Endothelial cell (in vitro differentiated cells): ENCODE measurements at places on chromosomes 11 and 22. TPM values are rescaled to one million over a fixed set of nuclear protein-coding genes. Genes with fewer than 3 reads are reported as not detected.

The PANX1 gene
- total RNA-seq: 9.9 TPM

The FJX1 gene
- total RNA-seq: 34.3 TPM

The PATE4 gene
- 0.31 TPM for total RNA-seq

The CSNK2A3 gene
- total RNA-seq: 4.3 TPM

The MS4A6E gene
- not detected for total RNA-seq

The MB gene
- total RNA-seq: not detected

The DDTL gene
- 1.4 TPM for total RNA-seq

The DKK3 gene
- total RNA-seq: 8.4 TPM

The ELP4 gene
- 9.5 TPM for total RNA-seq

DNA sequence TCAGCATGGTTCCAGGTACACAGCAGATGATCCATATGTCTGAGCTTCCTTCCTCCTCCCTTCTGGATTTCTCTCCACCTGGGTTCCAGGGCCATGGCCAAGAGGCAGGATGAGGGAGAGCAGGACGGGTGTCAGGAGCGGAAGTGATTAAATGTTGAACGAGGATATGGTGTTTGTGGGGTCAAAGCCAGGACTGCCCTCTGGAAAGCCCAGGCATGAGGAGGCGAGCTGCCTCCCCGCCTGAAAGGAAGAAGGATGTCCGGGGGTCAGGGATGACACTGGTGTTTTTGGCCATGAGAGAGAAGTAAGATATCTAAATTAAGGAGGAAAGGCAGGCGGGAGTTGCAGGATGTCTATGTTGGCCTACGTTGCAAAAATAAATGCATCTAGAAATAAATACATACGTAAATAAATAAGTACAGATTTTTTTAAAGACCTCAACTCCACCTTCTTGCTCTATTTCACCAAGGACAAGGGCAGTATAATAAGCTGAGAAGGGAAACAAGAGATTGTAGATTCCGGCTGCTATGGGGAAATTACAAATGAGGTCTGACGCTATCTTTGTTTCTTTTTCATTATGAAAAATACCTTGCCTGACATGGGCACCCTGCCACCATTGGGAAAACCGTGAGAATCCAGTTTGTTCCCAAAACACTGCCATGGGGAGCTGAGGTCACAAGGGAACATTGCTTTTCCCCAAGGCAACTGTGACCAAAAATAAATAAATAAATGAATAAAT, 27.6 kb upstream of the LIPT2 start:
- H3K36me3 ChIP-seq: no peaks in the 10 kb centered on the region
- H3K27me3 ChIP-seq: peaks cover 4% of the 10 kb centered on the region
- DNase-seq: no peak
- H3K27ac ChIP-seq: no peak overlapping the region
- H3K4me1 ChIP-seq: no peaks in the 10 kb centered on the region
- H3K4me3 ChIP-seq: no peak overlapping the region

DNA sequence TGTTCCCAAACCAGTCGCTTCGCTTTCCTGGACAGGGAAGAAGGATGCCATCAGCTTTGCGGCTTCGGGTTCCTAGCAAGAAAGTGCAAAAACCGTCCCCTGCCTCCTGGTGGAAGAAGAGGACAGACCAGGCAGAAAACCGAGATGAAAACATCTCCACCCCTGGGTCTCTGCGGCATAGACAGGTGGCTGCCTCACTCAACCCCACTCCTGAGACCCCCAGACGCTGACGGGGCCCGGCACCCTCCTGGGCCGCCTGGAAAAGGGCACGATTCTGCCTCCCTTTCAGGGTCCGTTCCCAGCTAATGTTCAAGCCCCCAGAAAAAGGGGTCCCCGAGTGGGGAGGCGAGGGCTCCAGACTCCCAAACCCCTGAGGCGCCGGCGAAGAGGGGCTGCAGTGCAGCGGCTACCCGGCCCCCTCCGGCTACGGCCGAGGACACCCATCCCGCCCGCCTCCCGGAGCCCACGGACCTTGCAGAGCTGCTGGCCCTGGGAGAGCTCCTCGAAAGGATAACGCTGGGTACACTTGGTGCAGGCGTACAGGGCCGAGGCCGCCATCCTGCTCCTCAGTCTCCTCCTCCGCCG, 569 bp downstream of the FAM76B start:
- peaks cover 18% of the 10 kb centered on the region for H3K27me3 ChIP-seq
- DNase-seq: peak; percentile 59
- peak overlapping the region; percentile 92 for H3K4me3 ChIP-seq
- peaks cover 4% of the 10 kb centered on the region for H3K36me3 ChIP-seq
- H3K4me1 ChIP-seq: peaks cover 18% of the 10 kb centered on the region

- peak overlapping the region; percentile 59 for H3K4me3 ChIP-seq
- peaks cover 26% of the 10 kb centered on the region for H3K36me3 ChIP-seq
- H3K27ac ChIP-seq: peak overlapping the region; percentile 91
- H3K27me3 ChIP-seq: peaks cover 19% of the 10 kb centered on the region
- no peak for DNase-seq
Measured at GRCh38 chr11:75565916-75566762, 4.1 kb downstream of the SERPINH1 start.

- DNase-seq: no peak
- no peak overlapping the region for H3K27ac ChIP-seq
- peaks cover 6% of the 10 kb centered on the region for H3K27me3 ChIP-seq
- H3K36me3 ChIP-seq: peaks cover 9% of the 10 kb centered on the region
- no peaks in the 10 kb centered on the region for H3K4me1 ChIP-seq
Measured at GRCh38 chr22:24162436-24162835, 18.9 kb upstream of the SUSD2 start.

DNA sequence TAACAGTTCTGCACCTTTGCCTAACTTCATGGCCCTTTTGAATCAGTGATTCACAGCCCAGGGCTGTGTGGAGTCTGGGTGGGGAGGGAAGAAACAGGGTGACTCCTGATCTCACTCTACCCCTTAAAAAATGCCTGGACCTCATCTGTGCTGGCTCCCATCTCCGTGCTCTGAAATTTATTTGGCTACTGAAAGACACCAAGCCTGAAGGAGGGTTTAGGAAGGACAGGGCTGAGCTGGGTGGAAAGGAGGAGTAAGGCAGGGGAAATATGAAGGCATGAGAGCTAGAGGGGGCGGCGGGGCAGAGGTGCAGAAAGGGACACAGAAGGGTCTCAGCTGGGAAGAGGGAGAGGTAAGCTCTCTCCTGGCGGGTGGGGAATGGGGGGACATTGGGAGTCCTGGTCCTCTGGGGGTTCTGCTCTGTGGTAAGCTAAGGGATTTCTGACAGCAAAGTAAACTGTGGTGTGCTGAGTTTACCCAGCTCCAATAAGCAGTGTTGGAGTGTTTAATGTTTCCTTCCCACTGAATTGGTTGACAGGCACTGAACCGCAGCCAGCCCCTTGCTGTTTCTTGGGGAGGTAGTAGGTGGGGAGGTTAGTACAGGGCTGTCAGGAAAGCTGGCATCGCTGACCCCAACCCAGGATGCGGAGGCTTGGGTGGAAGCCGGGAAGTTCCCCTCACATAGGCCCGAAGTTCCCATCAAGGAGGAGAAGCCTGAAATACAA, 71.1 kb downstream of the RPUSD4 start:
- no peak overlapping the region for H3K4me3 ChIP-seq
- no peaks in the 10 kb centered on the region for H3K36me3 ChIP-seq
- peaks cover 9% of the 10 kb centered on the region for H3K4me1 ChIP-seq
- no peak for DNase-seq
- H3K27ac ChIP-seq: no peak overlapping the region

GRCh38 chr22:50676661-50677492, 4.3 kb downstream of the SHANK3 start:
- no peak overlapping the region for H3K27ac ChIP-seq
- H3K27me3 ChIP-seq: peaks cover 33% of the 10 kb centered on the region
- peaks cover 48% of the 10 kb centered on the region for H3K4me1 ChIP-seq
- H3K4me3 ChIP-seq: peak overlapping the region; percentile 99
- no peak for DNase-seq

GRCh38 chr22:39745789-39746188, 147.8 kb downstream of the ENTHD1 start:
- H3K27me3 ChIP-seq: peaks cover 1% of the 10 kb centered on the region
- no peak overlapping the region for H3K27ac ChIP-seq
- no peaks in the 10 kb centered on the region for H3K4me1 ChIP-seq
- no peaks in the 10 kb centered on the region for H3K36me3 ChIP-seq

DNA sequence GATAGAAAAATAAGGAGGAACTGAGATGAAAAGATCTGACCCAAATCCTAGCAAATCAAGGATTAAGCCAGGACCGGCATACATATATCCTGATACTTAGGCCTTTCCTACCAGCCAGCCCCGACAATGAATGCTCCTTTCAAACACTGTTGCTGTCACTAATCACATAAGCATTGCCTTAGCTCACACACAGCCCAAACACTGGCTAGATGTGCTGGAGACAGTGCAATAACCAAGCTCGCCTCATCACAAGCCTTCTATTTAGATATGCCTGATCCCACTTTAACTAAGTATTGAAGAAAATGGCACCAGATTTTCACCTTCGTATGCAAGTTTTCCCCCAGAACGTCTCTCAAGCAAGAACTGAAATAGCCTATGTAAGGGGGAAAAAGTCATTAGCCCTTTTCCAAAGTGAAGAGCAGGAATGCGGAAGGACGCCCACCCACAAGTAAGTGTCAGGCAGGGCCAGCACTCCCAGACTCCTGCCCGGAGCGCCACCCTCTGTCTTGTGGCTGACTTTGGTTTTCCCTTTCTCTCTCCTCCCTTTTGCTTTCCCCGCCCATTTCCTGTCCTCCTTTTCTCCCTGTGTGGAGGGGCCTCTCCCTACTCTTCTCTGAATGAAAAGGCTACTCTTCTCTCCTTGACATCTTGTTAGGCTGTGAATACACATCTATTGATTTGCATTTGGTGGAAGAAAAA, 8.9 kb upstream of the OPCML start:
- DNase-seq: peak; percentile 44
- peaks cover 39% of the 10 kb centered on the region for H3K4me1 ChIP-seq
- H3K27me3 ChIP-seq: peaks cover 7% of the 10 kb centered on the region

- DNase-seq: no peak
- H3K36me3 ChIP-seq: no peaks in the 10 kb centered on the region
- no peak overlapping the region for H3K27ac ChIP-seq
- no peak overlapping the region for H3K4me3 ChIP-seq
Measured at GRCh38 chr11:108431997-108432396, 35.3 kb downstream of the C11orf65 start.

DNA sequence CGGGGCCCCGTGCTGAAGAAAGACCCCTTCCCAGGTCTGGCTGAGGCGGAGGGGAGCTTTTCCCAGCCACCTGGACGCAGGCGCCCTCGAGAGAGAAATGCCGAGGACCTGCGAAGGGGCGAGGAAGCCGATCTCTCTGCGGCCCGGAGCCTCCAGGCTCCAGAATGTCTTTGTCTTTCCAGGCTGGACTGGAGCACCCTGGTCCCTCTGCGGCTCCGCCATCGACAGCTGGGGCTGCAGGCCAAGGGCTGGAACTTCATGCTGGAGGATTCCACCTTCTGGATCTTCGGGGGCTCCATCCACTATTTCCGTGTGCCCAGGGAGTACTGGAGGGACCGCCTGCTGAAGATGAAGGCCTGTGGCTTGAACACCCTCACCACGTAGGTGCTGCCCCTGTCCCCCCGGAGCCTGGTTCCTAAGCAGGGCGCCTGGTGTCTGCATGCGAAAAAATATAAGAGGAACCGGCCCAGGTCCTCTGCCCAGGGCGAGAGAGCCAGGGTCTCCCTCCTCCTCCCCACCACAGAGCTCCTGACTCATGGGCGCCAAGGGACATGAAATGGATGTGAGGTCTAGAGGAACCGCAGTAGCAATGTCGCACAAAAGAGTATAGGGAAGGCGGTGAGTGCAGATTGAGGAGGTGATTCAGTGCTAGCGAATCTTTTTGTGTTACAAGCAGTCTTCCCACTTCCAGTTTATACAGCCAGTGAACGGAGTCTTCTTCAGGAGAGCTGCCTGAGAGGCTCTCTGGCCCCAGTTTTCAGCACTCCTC, 11.0 kb downstream of the GLB1L2 start:
- no peak overlapping the region for H3K27ac ChIP-seq
- no peak for DNase-seq
- peaks cover 4% of the 10 kb centered on the region for H3K36me3 ChIP-seq
- peak overlapping the region; percentile 18 for H3K4me3 ChIP-seq
- peaks cover 5% of the 10 kb centered on the region for H3K27me3 ChIP-seq
- H3K4me1 ChIP-seq: no peaks in the 10 kb centered on the region

DNA sequence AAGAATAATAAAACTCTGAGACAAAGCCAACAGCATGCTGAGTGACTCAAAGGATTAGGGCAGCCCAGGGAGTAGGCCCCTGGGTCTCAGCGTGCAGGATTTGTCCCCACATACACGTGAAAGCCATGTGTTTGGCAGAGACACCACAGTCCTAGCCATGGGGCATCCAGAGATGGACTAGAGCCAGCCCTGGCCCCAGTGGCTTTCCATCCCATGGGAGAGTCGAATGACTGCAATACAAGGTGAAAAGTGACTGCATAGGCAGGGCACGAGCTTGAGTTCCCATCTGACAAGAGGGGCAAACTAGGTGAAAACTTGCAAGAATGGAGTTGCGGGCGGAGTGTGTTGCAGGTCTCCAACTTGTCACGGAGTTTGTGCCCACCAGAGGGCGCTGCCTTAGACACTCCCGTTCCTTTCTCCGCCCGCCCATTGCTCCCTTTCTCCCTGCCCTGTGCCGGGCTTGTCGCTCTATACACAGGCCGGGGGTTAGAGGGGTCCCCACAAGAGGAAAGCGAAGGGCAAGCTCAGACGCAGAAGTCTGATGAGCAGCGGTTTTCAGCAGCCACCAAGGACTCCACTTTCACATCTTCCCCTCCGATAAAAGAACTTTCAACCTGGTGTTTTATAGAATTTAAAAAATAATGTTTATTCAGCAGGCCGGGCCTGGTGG, 24.2 kb downstream of the TSKU start:
- H3K36me3 ChIP-seq: no peaks in the 10 kb centered on the region
- H3K27me3 ChIP-seq: peaks cover 9% of the 10 kb centered on the region
- H3K4me3 ChIP-seq: no peak overlapping the region

DNA sequence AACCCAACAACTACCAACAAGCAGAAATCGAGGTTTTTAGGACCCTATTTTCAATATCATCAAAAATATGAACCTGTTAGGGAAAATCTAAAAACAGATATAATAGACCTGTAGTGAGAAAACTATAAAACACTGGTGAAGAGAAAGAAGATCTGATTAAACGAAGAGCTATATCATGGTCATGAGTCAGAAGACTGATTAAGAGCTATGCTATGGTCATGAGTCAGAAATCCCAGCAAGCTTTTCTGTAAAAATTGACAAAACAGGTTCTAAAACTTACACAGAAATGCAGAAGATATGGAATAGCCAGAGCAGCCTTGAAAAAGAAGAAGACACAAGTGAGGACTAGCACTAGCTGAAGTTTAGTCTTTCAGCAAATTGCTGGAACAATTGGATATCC, 345.0 kb downstream of the TBC1D22A start:
- DNase-seq: no peak
- no peak overlapping the region for H3K4me3 ChIP-seq
- H3K27ac ChIP-seq: no peak overlapping the region
- H3K4me1 ChIP-seq: peaks cover 5% of the 10 kb centered on the region
- no peaks in the 10 kb centered on the region for H3K27me3 ChIP-seq
